Glutamatergic neuron (in vitro differentiated cells): ENCODE measurements at places on chromosomes 1 and 21. TPM values are rescaled to one million over a fixed set of nuclear protein-coding genes. Genes with fewer than 3 reads are reported as not detected.

Gene AK4
- 2.6 TPM for total RNA-seq

Gene PSMA5
- total RNA-seq, result 54.0 TPM

GRCh38 chr1:20166051-20166450 lies 19.8 kb upstream of the UBXN10 start:
- DNase-seq, result no peak

Gene VPS26C
- total RNA-seq, result 60.3 TPM

DNA sequence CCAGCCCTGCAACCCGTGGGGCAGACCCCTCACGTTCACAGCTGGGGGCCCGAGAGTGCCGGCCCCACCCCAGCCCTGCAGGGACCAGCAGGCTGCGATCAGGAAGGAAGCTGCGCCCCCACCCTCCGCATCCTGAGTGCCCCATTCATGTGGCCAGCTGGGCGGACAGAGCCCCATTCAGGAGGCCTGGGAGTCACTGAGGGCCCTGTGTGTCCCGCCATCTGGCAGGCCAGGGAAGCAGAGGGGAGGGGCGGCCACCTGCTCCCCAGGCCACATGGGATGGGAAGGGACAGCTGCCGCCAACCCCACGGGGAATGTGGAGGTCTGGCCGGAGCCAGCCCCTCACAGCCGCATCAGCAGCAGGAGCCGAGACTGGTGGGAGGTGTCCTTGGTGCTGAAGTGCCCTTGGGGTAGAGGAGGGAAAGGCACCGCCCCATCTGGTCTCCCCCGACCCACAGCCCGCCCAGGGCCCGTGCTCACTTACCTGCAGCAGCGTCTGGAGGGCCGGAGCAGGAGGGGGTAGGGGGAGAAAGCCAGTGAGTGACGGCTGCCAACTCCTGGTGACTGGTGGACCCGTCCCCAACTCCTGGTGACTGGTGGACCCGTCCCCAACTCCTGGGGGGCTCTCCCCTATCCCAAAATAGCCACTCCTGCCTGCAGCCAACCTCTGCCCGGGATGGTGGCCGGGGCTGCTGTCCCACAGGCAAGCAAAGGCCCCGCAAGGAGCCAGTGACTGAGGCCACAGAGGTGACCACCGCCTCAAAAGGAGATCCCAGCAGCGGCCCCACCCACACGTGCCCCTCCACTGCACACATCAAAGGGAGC lies 8.7 kb downstream of the ACAP3 start:
- peak; percentile 96 for DNase-seq

- no peak for DNase-seq
These were observed 52.1 kb upstream of the KAZN start for GRCh38 chr1:14546416-14546815.

- no peak for DNase-seq
These were observed 37.9 kb upstream of the EDEM3 start for GRCh38 chr1:184792450-184792969.
